Foreskin melanocyte (primary cell): ENCODE measurements at places on chromosomes 6 and 20.

DNA sequence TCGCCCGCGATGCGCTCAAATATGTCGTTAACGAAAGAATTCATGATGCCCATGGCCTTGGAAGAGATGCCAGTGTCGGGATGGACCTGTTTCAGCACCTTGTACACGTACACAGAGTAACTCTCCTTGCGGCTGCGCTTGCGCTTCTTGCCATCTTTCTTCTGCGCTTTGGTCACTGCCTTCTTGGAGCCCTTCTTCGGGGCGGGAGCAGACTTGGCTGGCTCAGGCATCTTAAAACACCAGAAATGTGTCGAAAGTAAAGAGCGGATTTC lies 36.4 kb downstream of the HFE start:
- no peak for DNase-seq

GRCh38 chr20:10609770-10610169 lies 64.0 kb downstream of the JAG1 start:
- no peak for DNase-seq

DNA sequence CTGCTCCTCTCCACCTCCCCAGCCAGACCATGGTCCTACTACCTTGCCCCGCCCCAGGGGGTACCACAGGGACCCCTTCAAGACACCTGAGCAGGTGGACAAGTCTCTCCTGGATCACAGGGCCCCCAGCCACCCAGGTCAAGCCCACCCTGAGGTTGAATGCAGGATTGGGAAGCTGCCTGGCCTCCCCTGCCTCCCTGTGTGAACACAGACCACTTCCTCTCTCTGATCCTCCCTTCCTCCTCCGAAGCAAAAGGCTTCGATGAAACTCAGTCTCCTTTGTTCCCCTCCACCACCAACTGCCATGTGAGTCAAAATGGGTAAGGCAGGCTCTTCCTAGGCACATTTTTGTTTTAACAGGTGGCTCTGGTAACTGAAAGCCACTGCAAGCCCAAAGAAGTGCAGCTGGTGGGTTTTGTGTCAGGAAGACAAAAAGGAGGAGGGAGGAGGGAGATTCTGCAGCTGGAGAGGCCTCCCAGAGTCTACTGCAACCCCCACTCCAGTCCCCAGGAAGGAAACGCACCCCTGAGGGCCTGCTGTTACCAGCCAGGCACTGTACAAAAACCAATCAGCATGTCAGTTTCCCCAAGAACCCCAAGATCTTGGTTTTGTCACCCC lies 5.4 kb downstream of the ADA start:
- DNase-seq: no peak

- DNase-seq: no peak
These were observed 133.5 kb downstream of the TAF4 start for GRCh38 chr20:61932199-61932592.

DNA sequence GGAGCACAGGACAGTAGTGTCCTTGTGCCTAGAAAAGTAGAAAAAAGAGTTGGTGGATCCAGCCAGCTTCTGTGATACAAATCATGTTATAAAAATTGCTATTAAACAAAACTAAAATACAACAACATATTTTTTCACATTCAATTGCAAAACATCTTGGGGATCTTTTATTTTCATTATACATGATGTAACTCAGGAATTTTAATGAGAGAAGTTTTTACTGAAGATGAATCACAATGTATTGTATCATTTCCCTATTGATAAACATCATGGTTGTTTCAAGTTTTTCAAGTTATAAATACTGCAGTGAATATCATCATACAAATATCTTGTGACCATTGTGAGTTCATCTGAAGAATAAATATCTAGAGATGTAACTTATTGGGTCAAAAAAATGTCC lies 608.0 kb downstream of the PHF3 start:
- DNase-seq: no peak

DNA sequence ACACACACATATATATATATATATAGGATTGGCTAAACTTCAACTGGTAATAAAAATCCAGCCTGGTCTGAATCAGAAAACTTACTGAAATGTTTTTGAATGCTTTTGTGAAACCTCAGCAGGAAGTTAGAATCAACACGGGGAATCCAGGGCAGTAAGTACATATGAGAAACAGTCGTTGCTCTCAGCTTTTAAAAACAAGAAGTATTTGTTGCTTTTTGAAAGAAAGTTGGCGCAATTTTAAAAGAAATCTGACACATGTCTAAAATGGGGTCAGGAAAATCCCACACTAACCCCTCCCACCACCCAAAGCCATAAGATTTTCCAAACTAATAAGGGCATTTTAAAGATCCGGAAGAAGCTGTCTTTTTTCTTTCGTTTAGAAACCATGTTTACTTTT lies 11.5 kb upstream of the CCDC170 start:
- peak; percentile 25 for DNase-seq

- DNase-seq: no peak
These were observed 80.3 kb downstream of the ZDHHC14 start for GRCh38 chr6:157461000-157461915.

DNA sequence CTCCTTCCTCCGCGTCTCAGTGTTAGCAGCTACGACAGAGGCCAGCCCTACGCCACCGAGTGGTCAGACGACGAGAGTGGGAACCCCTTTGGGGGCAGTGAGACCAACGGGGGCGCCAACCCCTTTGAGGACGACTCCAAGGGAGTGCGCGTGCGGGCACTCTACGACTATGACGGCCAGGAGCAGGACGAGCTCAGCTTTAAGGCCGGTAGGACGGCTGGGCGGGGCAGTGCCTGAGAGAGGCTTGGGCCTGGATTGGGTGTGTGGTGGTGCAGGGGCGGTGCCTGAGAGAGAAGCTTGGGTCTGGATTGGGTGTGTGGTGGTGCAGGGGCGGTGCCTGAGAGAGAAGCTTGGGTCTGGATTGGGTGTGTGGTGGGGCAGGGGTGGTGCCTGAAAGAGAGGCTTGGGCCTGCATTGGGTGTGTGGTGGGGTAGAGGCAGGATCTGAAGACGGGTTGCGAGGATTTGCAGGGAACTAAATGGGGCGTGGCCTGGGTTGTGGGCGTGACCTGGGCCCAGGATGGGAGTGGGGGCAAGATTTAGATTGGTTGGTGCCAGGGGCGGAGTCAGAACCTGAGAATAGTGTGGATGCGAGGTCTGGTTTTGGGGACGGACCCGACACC lies 24.4 kb downstream of the SPDEF start:
- peak; percentile 87 for DNase-seq

GRCh38 chr6:117483645-117484016 lies 1.2 kb downstream of the DCBLD1 start:
- no peak for DNase-seq

DNA sequence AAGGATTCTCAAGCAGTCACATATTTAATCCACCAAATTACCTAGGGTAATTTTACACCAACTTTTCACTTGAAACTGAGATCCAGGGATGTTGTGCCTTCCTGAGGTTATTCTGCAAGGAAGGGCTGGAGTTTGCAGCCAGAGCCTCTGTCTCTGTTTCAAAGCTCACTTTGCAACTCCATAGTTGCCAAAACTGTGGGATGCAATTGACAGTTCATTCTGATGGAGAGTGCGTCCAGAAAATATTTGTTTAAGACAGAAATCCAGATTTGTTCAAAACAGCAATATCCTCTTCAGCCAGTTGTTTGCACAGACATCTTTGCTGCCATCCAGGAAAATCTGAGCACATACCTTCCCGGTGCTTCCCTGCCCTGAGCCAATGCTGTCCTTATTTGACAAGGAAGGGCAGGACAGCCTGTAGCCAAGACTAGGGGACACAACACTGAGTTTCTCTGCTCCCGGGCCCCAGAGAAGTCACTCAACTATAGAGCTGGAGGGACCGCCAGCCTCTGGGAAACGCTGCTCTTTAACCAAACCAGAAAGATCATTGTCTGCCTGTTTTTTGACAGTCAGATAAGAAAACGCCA lies 297.4 kb downstream of the HIVEP2 start:
- no peak for DNase-seq

DNA sequence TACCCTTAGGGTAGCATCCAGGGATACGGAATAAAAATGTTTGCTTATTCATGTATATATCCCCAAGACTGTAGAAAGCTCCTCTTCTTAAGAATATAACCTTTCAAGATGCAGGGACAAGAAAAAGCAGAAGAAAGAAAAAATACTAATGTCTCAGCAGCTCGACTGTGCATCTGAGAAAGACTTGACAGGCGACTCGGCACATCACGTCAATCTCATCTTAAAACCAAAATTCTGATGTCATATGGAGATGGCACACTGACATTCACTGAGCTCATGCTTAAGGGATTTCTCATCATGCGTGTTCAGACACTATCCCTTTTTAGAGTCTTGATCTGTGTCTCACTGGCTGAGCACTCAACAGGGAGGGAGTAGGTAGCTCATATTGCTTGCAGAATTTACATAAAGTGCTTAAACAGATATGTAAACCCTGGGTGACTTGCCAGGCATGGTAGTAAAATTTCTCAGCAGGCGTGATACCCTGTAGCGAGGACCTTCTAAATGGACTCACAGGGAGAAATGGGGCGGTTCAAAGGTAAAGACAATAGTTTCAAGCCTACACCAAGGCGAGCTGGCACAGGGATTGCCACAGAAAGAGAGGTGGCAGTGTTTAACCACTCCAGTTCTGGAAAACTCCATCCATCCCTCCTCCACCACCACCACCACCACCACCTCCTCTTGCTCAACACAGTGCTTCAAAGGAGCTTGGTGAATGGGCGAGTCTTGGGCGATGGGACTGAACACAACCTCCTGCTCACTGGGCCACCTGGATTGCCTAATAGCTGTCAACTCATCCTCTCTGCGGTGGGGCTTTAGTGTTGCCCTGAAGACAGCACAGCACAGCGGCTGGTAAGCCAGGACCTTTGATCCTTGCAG lies 330.5 kb downstream of the TFAP2A start:
- no peak for DNase-seq

DNA sequence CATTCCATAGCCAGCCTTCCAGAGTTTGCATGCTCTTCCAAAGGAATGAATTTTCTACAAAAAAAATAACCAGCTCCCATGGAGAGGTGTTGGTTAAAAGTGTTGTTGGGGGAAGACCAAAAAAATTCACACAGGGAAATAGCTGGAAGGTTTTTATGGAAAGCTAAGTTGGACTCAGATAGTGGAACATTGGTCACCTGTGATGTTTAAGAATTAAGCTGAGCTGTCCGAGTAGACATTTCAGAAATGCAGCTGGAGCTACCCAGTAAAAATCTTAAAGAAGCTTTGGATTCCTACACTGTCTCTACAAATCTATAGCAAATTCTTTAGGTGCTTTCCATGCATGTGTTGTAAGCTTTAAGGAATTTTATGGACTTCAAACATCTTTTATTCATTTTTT lies 155.5 kb downstream of the THBS2 start:
- no peak for DNase-seq

GRCh38 chr20:21395051-21395665 lies 2.2 kb downstream of the NKX2-4 start:
- DNase-seq: no peak

- DNase-seq: no peak
These were observed 41.9 kb downstream of the SNHG17 start for GRCh38 chr20:38393259-38393658.

DNA sequence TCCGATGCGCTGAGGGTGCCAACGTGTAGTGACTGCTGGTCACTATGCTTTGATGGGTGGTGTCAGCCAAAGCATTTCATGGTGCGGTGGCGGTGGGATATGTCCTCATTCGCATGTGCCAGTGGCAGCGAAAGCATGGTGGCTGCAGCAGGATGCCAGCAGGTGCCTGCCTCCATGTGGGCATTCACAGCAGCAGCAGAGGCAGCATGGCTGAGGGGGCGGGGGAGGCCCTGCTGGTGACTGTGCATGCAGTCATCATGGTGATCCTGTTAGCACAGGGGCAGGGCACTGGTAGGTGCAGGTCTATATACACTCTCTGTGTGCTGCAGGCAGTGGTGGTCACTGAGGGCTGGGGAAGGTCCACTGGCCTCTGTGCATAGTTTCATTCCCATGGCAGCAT lies 22.0 kb downstream of the FIG4 start:
- no peak for DNase-seq

DNA sequence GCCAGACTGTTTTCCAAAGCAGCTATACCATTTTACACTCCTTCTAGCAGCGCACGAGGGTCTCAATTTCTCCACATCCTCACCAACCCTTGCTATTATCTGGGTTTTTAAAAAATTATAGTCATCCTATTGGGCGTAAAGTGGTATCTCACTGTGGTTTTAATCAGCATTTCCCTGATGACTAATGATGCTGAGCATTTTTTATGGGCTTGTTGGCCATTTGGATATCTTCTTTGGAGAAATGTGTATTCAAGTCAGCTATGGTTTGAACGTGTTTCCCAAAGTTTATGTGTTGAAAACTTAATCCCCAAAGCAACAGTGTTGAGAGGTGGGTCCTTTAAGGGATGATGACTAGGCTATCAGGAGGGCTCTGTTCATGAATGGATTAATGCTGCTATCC lies 6.7 kb downstream of the MCUR1 start:
- no peak for DNase-seq

GRCh38 chr6:80003826-80004172 lies 650 bp upstream of the TTK start:
- no peak for DNase-seq

GRCh38 chr6:52512199-52512598 lies 64.7 kb downstream of the TRAM2 start:
- DNase-seq: no peak

DNA sequence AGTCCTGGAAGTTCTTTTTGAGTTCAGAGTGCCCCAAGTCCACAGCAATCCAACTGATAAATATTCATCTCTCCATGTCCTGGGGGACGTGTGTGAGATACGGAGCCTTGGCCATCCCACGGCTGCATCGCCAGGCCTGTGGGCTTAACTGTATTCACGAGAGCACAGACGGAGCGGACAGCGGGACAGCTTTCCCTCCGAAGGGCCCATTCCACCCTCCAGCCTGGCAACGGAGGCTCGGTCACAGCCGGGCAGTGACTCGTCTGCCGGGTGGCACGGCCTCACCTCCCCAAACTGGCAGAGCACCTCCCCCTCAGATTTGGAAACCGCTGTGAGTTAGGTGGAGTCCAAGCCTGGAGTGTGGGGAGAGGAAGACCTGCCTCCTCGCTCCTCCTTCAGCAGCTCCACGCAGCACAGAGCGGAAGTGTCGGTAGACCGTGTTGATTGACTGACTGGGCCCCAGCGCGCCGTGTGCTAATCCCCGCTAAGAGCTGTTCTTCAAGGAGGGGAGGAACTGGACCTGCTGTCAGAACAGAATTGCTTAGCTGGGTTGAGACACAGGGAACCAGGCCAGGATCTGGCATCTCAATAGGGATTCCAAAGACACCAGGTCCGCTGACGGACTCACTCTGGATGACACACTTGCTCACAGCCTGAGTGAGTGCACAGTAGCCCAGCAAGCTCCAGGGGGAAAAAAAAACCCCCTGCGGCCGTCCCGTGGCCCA lies 10.9 kb downstream of the FOXF2 start:
- DNase-seq: no peak

- no peak for DNase-seq
These were observed 289.8 kb upstream of the IRAK1BP1 start for GRCh38 chr6:78577585-78577984.

- DNase-seq: no peak
These were observed 43.4 kb upstream of the ESR1 start for GRCh38 chr6:151763938-151764680.

GRCh38 chr6:89067796-89068195 lies 12.8 kb upstream of the PNRC1 start:
- no peak for DNase-seq

- no peak for DNase-seq
These were observed 32.0 kb upstream of the AGPAT4 start for GRCh38 chr6:161305860-161306259.

GRCh38 chr6:50816115-50816675 lies 2.5 kb upstream of the TFAP2B start:
- DNase-seq: peak; percentile 39

GRCh38 chr20:9609887-9610502 lies 95.6 kb downstream of the LAMP5 start:
- DNase-seq: peak; percentile 53
